8988T (cell line): ENCODE measurements at places on chromosomes 13 and 19.

DNA sequence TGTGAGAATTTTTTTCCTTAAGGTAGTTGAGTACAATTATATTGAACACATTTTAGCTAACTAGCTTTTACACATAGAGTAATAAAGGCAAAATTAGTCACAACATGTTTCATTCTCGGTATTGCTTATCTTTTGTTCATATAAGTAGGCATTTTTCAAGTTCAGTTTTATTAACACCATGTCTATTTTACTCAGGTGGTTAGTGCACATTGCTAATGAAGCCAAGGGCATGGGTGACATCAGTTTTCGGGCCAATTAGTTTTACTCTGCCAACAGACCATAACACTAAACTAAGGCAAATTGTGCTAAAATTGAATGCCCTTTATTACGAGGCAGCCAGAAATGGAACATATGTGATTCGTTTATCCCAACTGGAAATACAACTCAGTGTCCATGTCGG, 19.6 kb upstream of the PCDH17 start:
- no peak for DNase-seq

GRCh38 chr13:84686973-84687372, 804.7 kb upstream of the SLITRK1 start:
- DNase-seq: no peak

GRCh38 chr19:32201211-32201610, 144.2 kb upstream of the ZNF507 start:
- DNase-seq: no peak

DNA sequence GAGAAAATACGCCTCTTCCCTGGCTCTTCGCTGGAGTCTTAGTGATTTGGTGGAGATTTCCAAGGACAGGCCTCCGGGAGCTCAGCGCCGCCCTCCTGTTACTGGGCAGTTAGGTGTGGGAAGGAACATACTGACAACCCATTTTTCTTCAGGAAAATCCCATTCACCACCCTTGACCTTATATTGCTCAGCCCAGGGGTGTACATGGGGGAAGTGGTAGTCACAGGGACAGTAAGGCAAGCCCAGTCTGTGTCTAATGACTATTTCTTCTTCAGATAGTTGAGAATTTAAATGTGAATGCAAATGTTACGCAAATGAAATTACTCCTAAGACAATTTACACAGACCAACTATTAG, 119.4 kb downstream of the UQCRFS1 start:
- no peak for DNase-seq

GRCh38 chr13:48501705-48502104, 31.2 kb downstream of the RCBTB2 start:
- no peak for DNase-seq
